ENCODE measurements at places on chromosomes 16 and 17.

GRCh38 chr16:87761060-87761459 lies 4.7 kb downstream of the KLHDC4 start:
- DNase-seq: no peak

DNA sequence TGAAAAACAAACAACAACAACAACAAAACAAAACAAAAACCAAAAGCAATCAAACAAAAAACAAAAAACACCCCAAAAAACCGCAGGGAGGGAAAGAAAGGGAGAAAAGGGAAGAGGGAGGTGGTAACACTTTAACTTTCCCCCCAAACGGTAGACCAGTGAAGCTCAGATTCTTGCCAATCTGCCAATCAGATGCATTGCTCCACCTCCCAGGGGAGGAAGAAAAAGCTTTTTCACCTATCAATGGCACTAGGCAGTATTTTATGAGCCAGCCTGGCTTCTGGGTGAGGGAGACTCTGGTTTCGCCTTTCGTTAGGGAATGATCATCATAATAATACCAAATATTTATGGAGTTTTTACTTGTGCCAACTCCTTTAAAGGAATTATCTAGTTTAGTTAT lies 94.1 kb downstream of the GPR139 start:
- no peak for DNase-seq

GRCh38 chr17:62601471-62601870 lies 26.0 kb upstream of the MRC2 start:
- no peak for DNase-seq

- DNase-seq: peak; percentile 96
Measured at GRCh38 chr17:39636927-39637736, at the start of gene STARD3. Gene STARD3, plus strand, starts transcription at chr17:39637144. Its CDS starts 16,388 bp downstream, at chr17:39653532.

DNA sequence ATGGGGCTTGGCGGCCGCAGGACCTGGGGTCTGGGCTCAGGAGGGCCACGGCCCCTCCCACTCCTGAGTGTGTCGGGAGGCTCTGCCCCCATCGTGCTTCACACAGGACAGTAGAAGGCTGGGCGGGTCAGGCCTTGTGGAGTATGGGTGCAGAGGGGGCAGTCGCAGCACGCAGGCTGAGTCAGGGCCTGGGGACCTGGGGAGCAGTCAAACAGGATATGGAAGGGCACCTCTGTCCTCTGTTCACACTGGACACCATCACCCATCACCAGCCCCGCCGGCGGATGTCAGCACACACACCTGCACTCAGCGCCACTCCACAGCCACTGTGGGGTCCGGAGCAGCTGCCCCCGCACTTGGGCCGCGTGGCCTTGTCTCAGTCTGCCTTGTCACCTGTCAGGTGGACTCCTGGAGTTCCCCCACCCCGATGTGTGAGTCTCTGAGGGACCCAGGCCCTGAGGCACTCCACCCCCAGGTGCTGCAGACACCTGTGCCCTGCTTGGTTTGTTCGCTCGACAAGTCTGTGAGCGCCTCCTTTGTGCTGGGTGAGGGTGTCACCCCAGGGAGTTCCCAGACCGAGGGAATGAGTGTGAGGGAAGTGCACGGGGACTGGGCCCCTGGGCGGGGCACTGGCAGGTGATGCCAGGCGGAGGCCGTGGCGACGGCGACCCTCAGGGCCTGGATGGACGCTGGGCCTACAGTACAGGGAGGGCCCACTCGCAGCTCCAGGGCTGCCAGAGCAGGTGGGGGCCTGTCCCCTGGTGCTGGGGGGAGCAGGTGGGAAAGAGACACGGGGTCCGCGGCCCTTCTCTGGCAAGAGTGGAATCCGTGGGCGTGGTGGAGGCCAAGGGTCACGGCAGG lies 31.7 kb downstream of the ZFPM1 start:
- no peak for DNase-seq

DNA sequence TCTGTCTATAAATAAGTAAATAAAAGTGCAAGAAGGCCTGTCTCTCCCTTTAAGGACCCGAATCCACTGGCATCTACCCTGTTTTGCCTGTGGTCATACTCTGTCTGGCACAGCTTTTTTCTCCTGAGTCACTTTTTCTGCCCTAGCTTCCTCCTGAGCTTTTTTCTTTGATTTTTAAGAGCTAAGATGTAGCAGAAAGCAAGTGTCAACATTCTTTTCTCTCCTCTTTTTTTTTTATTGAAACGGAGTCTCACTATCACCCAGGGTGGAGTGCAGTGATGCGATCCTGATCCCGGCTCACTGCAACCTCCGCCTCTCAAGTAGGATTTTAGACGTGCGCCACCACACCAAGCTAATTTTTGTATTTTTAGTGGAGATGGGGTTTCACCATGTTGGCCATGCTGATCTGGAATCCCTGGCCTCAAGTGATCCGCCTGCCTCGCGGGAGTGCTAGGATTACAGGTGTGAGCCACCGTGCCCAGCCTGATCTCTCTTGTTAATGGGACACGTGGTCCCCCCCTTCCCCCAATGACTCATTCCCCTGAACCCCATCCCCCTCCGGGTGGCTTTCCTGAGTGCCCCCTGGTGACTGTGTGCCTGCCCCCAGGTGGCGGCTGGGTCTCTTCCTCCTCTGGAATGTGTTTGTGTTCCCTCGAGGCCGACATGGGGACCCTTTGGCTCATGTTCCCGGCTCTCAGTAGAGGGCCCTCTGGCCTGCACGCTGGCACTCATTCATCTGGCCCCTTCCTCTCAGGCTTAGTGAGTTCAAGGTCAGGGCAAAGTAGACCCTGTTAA lies 14.2 kb downstream of the C16orf90 start:
- DNase-seq: no peak

- peak; percentile 44 for DNase-seq
Measured at GRCh38 chr16:69327585-69328310, 2.6 kb downstream of the PDF start.

DNA sequence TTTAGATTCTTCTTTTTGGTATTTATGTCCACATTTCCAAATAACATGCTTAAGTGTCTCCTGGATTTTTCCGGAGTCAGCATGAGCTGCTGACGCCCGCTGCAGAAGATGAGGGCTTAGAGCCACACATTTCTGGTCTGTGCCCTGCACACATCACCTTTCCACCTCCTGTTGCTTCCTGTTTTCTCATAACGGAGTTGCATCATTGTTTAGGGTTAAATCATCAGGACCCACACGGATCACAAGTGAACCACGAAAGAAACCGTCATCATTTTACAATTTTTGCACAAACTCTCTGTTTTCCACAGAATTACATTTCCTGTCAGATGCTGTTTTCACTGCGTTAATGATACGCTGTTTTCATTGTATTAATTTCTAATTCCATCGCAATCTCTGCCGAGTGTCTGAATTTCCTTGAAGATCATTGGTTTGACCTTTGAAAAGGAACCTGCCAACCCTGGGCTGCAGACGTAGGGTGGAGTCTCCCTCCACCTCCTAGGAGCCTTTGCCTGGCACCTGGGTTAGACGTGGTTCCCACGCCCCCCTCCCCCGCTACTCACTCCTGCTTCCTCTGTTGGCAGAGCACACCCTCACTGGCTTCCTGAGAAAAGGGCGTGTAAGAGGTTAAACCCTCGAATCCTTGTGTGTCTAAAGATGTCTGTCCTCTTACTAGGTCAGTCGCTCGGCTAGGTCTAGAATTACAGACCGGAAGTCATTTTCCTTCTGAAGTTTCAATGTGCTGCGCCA lies 68.2 kb downstream of the RNF213 start:
- DNase-seq: no peak

DNA sequence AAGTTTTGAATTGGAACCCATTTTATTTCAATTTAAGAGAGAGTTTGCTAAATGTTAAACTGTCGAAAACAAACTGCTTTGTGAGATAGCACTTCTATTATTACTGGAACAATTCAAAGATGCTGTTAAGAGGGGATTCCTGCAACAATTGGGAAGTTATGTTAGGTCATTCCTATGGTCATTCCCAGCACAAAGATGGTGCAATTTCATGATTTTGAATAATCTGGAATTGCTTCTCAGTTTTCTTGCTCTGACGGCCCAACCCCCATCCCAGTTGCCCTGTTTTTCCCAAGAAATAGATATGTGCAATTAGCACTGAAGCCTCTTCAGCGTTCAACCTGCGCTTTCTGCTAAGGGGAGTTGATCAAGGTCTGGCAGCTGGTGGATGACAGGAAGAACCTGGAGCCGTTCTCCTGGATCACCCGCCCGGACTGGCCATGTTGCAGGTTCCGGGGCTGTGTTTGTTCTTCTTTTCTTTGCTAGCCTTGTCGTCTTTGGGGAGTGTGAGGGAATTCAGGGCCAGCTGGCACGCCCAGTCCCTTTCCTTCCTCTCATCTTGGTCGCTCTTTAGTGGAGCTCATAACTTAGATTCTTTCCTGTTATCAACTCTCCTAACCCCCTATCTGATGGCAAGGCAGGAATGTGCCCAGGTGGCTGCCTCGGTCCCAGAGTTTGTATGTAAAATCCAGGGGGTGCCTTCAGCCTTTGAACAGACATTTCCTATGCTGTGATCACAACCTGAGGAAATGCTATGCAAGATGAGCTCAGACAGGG lies 29.0 kb upstream of the IRF8 start:
- DNase-seq: peak; percentile 67

DNA sequence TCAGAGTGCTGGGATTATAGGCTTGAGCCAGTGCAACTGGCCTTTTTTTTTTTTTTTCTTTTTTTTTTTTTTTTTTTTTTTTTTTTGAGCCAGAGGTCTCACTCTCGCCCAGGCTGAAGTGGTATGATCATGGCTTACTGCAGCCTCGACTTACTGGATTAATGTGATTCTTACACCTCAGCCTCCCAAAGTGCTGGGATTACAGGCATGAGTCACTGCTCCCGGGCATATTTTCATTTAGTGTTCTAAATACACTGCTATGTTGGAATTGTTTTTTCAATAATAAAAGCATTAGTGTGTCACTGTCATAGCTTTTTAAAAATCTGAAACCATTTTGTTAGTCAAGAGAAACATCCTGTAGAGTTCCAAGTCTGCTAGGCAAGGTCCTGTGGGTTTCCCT lies 40.3 kb downstream of the NDE1 start:
- DNase-seq: no peak

DNA sequence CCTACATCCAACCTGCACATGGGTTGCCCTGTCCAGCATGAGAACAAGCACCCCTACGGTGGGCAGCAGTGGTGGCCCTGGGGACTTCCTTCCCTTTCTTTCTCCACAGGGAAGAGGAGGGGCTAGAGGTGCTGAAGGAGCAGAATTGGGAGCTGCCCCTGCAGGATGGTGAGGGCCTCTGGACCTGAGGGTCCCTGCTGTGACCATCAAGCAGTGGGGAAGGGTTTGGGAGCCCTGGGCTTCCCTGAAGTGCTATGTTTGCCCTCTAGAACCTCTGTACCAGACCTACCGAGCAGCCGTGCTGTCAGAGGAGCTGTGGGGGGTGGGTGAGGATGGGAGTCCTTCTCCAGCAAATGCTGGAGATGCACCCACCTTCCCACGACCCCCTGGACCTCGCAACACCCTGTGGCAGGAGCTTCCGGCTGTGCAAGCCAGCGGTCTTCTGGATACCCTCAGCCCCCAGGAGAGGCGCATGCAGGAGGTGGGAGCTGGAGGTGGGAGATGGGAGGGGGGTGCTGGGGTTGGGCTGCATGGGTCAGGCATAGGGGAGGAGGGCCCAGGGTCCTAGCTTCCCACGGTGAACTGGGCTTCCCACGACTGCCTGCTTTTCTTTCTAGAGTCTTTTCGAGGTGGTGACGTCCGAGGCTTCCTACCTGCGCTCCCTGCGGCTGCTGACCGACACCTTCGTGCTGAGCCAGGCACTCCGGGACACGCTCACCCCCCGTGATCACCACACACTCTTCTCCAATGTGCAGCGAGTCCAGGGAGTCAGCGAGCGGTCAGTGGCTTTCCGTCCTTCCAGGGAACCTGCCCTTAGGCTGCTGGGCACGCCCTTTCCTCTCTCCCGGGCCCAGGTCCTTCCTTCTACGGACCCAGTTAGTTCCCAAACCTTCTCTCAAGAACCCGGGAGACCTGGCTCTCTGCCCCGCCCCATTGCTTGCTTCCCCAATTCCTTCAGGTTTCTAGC lies 5.0 kb downstream of the ARHGEF15 start:
- DNase-seq: no peak

GRCh38 chr17:70956726-70957125 lies 787.4 kb downstream of the KCNJ2 start:
- no peak for DNase-seq

- DNase-seq: no peak
Measured at GRCh38 chr16:86016201-86016965, 117.4 kb downstream of the IRF8 start.

- DNase-seq: no peak
Measured at GRCh38 chr17:65054602-65055001, 1.9 kb downstream of the GNA13 start.

- no peak for DNase-seq
Measured at GRCh38 chr16:67726106-67727034, 7.3 kb upstream of the GFOD2 start.

DNA sequence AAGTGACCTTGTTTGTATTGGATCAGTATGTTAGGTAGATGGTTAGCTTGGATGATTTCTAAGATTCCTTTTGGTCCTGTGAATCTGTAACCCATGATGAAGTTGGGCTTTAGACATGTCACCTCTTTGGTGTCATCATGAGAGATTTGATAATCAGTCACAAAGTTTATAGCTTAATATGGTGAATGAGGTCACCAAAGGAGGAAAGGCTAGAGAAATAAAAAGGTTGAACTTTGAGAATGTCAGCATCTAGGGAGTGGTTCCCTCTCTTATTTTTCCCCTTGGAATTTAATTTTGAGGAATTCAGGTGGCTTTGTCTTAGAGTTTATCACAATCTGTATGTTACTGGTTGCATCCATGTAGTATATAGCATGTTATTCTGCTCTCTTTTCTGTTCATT lies 45.3 kb downstream of the NLK start:
- DNase-seq: no peak

DNA sequence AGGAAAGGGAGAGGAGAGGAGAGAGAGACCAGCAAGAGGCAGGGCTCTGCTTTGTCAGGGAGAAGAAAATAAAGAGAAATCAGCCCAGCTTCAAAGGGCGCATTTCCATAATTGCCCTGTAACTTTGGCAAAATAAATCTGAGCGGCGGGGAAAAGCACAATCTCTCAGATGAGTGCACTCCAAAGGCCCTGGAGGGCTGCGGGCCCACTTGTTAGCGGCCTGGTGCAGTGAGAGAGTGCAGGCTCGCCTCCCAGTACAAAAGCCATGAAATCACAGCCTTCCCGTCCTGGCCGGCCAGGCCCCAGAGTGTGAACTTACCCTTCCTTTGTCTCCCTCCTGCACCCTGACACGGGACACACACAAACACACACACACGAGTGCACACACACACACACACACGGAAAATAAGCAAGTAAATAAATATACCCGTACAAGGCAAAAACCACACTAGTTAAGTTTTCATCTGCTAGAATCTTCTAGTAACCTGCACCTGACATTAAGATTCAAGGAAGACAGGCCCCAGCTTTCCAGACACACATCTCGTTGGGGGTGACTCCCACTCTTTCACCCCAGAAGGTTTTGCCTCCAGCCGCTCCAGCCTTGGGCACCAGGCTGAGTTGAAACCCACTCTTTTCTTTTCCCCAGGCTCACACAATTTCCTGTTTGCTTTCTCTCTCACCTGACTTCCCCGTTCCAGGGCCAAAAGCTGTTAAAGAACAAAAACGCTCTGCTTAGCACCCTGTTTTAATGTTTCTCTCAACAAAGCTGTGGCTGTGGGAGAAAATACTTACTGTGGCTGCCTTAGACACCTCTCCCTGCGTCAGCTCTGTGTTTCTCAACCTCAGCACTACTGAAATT lies 8.5 kb downstream of the IRX3 start:
- no peak for DNase-seq
